ENCODE measurements at places on chromosomes 5 and 9. TPM values are rescaled to one million over a fixed set of nuclear protein-coding genes. Genes with fewer than 3 reads are reported as not detected.
A peak's percentile ranks its signal among the peaks of the same experiment; 100 is the strongest.

Gene WDR38
- total RNA-seq, result not detected

- no peak for DNase-seq
Measured at GRCh38 chr5:4082966-4083564, 487.4 kb downstream of the IRX1 start.

- peak; percentile 74 for DNase-seq
Measured at GRCh38 chr9:129146441-129146941, 31.6 kb downstream of the IER5L start.

DNA sequence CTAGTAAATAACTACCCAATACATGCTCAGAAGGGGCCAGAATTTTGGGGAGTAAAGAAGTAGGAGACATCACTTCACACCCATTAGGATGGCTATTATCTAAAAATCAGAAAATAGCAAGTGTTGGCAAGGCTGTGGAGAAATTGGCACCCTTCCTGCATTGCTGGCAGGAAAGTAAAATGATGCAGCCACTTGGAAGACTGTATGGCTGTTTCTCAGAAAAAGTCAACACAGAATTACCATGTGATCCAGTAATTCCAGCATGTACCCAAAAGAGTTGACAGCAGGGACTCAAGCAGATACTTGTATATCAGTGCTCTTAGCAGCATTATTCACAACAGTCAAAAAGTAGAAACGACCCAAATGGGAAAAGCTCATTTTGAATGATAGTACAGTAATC, 107.6 kb downstream of the APBA1 start:
- no peak for DNase-seq

Gene PAIP1
- total RNA-seq, result 117 TPM

DNA sequence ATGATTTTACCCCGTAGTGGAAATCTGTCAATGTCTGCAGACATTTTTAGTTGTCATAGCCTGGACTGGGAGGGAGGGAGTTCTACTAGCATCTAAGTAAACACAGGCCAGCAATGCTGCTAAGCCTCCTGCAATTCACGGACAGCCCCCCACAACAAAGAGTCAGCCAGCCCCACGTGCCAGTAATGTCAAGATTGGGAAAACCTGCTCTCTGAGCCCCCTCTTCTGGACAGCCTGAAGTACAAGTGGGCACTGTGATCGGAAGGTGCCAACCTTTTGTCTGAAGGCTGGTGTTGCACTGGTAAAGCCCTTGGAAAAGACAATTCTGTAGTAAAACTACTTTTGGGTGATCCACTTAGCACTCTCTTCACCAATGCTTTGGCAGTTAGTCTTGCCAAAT, 154.5 kb downstream of the TARS1 start:
- no peak for DNase-seq

DNA sequence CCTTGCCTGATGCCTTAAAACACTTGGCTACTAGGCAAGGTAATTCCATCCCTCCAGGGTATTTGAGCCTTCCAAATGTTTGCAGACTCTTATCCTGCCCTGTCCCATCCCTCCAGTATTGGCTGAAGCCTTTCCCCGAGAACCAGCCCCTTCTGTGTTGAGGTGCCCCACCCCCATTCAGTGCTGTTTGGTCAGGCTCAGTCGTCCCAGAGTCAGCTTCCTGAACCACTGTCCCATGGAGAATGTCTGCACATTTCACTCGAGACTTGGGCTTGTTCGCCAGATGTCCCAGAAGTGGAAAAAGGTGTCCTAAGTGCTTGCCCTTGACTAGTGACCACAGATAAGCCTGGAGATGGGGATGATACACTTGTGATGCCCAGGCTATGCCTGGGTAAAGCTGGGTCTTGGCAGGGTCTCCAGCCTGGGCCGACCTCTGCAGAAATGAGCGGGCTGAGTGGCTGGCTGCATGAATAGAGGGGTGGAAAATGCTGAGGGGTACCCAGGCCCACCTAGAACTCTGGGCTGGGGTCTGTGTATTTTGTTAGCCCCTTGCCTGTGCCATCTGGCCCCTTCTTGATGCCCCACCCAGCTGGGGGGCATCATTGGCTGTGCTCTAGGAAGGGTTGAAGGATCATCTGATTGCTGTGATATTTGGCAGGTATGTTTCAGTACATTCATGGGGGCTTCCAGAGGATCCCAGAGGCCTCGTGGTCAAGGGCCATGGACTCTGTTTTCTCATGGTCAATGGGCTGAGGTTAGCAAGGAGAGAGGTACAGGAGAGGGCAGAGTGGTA, 178.4 kb downstream of the MACROH2A1 start:
- no peak for DNase-seq

DNA sequence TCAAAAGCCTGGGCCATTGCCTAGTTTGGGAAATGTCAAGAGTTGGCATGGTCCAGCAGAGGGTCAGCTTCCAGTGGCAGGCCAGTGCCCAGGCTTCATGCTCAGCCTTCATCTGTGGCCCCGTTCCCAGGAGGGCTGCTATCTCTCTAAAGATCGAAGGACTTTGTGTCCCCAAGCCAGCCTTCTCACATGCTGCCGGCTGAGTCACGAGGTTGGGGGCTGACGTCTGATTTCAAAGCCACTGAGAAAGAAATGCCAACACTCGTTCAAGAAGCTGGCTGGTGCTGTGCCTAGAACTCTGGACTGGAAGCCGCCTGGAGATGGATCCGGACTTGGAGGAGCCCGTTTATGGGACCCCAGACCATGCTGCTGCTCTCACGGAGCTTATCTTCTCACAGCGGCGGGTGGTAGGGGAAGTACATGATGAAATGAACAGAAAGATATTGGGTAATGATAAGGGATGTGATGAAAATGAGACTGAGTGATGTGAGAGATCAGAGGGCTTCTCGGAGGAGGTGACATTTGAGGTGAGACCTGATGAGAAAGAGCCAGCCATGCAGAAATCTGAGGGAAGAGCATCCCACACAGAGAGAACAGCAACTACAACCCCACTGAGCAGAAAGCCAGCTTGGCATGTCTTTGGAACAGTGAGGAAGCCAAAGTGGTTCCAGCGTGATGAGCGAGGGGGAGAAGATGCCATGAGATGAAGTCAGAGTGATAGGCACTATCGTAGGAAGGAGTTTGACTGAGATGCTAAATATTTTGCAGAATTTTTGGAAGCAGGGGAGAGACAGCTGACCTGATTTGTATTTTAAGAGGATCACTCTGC, 54.9 kb upstream of the BOD1 start:
- DNase-seq, result no peak

- no peak for DNase-seq
Measured at GRCh38 chr5:67190410-67190809, 6.2 kb downstream of the CD180 start.

DNA sequence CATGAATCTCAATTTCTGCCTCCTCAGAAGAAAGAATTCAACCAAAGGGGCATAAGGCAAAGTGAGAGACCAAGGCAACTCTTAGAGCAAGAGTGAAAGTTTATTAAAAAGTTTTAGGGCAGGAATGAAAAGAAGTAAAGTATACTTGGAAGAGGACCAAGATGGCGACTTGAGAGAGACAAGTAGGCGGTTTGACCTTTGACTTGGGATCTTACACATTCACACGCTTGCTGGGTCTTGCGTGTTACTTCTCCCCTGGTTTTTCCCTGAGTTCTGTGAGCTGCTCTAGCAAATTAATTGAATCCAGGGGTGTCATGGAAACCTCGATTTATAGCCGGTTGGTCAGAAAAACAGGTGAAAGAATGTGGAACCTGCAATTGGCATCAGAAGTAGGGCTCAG, 7.0 kb downstream of the ZNF346 start:
- DNase-seq, result no peak

- DNase-seq, result no peak
Measured at GRCh38 chr9:4303006-4303405, 3.1 kb upstream of the GLIS3 start.
